Suprapubic skin (tissue), 4 donors: ENCODE measurements at places on chromosomes 12 and 14. TPM values are rescaled to one million over a fixed set of nuclear protein-coding genes. Genes with fewer than 3 reads are reported as not detected.

KRT82 gene
- 1.3 TPM for total RNA-seq

FSCB gene
- not detected for total RNA-seq

SERPINA12 gene
- total RNA-seq: 91.3 TPM

BRMS1L gene
- 5.6 TPM for total RNA-seq

- H3K27ac ChIP-seq: no peak overlapping the region
- H3K4me3 ChIP-seq: no peak overlapping the region
- H3K36me3 ChIP-seq: no peaks in the 10 kb centered on the region
- no peaks in the 10 kb centered on the region for H3K4me1 ChIP-seq
Measured at GRCh38 chr12:80364056-80364455, 80.0 kb upstream of the PTPRQ start.

GRCh38 chr12:19036673-19037357, 92.7 kb upstream of the PLEKHA5 start:
- no peaks in the 10 kb centered on the region for H3K4me1 ChIP-seq
- no peak overlapping the region for H3K4me3 ChIP-seq
- no peaks in the 10 kb centered on the region for H3K27me3 ChIP-seq
- H3K36me3 ChIP-seq: no peaks in the 10 kb centered on the region
- no peak for DNase-seq
- no peak overlapping the region for H3K27ac ChIP-seq

- no peak for DNase-seq
- H3K27ac ChIP-seq: no peak overlapping the region
- H3K36me3 ChIP-seq: peaks cover 37% of the 10 kb centered on the region
- no peaks in the 10 kb centered on the region for H3K4me1 ChIP-seq
Measured at GRCh38 chr14:66944872-66945271, 244.4 kb upstream of the GARIN2 start.

DNA sequence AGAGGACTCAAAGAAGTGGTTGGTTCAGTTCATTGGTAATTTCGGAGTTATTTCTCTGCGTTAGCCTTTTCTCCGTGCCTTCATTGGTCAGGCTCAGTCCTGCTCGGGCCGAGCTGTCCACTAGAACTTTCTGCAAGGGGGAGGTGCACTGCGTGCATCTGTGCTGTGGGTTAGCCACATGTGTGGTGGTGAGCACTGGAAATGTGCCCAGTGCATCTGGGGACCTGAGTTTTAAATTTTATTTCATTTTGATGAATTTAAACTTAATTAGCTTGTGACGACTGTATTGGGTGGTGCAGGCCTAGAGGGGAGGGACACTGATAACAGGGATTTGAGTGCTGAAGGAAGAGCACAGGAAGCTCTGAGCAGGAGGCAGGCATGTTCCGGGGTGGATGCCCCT, 24.5 kb downstream of the SETD1B start:
- no peak for DNase-seq
- no peak overlapping the region for H3K4me3 ChIP-seq
- peaks cover 71% of the 10 kb centered on the region for H3K36me3 ChIP-seq
- no peak overlapping the region for H3K27ac ChIP-seq
- H3K27me3 ChIP-seq: no peaks in the 10 kb centered on the region
- no peaks in the 10 kb centered on the region for H3K4me1 ChIP-seq

- no peak for DNase-seq
- no peak overlapping the region for H3K4me3 ChIP-seq
- peak overlapping the region; percentile 70 for H3K27ac ChIP-seq
- H3K27me3 ChIP-seq: no peaks in the 10 kb centered on the region
Measured at GRCh38 chr14:68042586-68043210, 223.1 kb downstream of the RAD51B start.

- peak; percentile 75 for DNase-seq
- H3K4me1 ChIP-seq: peaks cover 38% of the 10 kb centered on the region
- H3K27me3 ChIP-seq: no peaks in the 10 kb centered on the region
- H3K4me3 ChIP-seq: peak overlapping the region; percentile 56
- H3K27ac ChIP-seq: peak overlapping the region; percentile 70
- peaks cover under 1% of the 10 kb centered on the region for H3K36me3 ChIP-seq
Measured at GRCh38 chr12:113359133-113359938, 949 bp downstream of the PLBD2 start.

GRCh38 chr12:1147821-1148220, 156.8 kb downstream of the ERC1 start:
- no peak for DNase-seq
- peaks cover 10% of the 10 kb centered on the region for H3K36me3 ChIP-seq
- no peak overlapping the region for H3K4me3 ChIP-seq
- no peaks in the 10 kb centered on the region for H3K27me3 ChIP-seq

DNA sequence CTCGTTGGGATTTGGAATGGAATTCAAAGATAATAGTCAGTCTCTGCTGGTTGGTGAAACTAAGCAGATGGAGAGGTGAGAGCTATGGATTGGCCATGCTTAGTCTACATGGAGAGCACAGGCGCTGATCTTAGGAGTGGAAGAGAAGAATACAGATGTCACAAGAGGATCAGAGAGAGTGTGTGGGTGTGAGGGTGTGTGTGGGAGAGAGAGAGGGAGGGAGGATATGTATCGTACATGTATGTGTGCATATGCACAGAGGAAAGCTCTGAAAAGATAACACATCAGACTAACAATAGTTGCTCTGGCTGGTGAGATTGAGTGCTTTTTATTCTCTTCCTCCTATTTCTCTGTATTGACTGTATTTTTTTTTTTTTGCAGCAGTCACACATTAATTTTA, 686.2 kb upstream of the TBX3 start:
- H3K27ac ChIP-seq: no peak overlapping the region
- no peak for DNase-seq
- H3K4me1 ChIP-seq: no peaks in the 10 kb centered on the region
- H3K36me3 ChIP-seq: no peaks in the 10 kb centered on the region
